Psoas muscle (tissue), 8 donors: ENCODE measurements at places on chromosomes 3 and 15. TPM values are rescaled to one million over a fixed set of nuclear protein-coding genes. Genes with fewer than 3 reads are reported as not detected.

- H3K27ac ChIP-seq, result no peak overlapping the region
- H3K4me1 ChIP-seq, result no peaks in the 10 kb centered on the region
- peaks cover 11% of the 10 kb centered on the region for H3K27me3 ChIP-seq
- no peak for DNase-seq
- H3K4me3 ChIP-seq, result peak overlapping the region; percentile 61
Observed at GRCh38 chr3:71754610-71755253, 1.1 kb downstream of the GPR27 start.

DNA sequence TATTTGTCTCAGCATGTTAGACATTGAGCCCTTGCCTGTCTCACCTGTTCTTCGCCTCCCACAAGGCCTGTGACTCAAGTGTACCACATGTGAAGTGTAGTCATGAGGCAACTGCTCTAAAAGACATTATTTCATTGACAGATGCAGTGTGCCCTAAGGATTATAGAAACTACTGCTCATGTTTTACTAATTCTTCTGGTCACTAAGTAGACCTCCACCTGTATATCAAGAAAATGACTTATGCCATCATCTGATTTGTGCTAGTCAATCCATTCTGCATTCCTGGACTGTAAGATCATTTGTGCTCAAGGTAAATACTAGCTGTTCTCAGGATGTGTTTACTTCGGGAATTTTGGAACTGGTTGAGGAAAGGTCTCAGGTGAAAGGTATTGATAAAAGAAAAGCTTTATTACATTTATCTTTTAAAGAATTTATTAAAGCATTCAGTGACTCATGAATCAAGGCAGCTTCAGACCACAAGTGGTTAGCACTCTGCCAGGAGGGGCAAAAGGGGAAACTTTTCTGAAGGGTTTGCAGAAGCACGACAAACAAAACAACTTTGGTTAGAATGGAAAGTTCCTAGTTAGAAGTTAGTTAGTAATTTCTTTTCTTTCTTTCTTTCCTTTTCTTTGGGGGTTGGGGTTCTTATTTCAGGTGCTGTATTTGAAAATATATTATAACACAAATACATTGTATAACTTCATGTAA is 465.3 kb upstream of the CBLB start:
- no peaks in the 10 kb centered on the region for H3K4me1 ChIP-seq
- no peaks in the 10 kb centered on the region for H3K36me3 ChIP-seq
- no peak overlapping the region for H3K27ac ChIP-seq
- no peak overlapping the region for H3K4me3 ChIP-seq
- no peaks in the 10 kb centered on the region for H3K27me3 ChIP-seq
- no peak for DNase-seq

GRCh38 chr15:89383365-89384175 is 48.9 kb upstream of the POLG start:
- peaks cover 8% of the 10 kb centered on the region for H3K4me1 ChIP-seq
- peaks cover 13% of the 10 kb centered on the region for H3K27me3 ChIP-seq
- H3K36me3 ChIP-seq, result no peaks in the 10 kb centered on the region
- H3K4me3 ChIP-seq, result no peak overlapping the region
- DNase-seq, result no peak

DNA sequence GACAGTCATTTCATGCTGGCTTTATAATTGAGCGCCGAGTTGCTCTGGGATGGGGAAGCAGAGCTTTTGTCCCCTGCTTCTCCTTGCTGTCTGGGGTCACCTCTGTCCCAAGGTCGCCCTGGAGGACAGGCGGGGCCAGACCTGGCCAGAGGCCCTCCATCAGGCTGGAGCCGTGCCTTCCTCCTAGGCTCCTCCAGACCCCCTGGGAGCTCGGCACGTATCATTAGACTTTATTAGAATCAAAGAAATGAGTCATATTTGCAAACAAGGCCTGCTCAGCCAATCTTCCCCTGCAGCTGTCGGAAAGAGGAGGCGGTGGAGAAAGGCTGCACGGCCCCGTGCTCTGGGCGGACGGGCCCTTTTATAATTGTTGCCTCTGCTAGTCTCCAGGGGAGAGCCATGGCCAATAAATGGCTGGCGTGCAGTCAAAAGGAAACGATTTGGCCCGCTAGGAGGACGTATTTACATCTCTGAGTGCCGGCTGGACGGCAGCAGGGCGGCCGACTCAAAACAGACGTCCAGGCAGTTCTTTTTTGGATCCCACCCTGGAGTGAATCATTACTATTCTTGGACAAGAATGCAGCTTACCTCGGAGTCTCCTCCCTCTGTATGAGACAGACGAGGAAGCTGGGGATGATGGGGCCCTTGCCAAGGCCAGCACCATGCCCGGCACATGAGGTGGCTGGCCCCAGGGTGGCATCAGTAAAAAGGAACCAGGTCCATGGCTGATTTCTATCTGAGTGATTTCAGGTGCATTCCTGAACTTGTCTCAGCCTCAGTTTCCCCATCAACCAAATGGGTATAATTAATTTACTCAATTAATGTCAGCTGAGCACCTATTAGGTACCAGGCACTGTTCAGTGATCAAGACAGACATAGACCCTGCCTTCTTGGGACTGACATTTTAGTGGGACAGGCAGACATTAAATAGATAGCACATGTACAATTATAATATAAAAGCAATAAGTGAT is 50.6 kb downstream of the SLC6A6 start:
- H3K27ac ChIP-seq, result peak overlapping the region; percentile 91
- H3K4me3 ChIP-seq, result no peak overlapping the region
- H3K36me3 ChIP-seq, result no peaks in the 10 kb centered on the region
- H3K27me3 ChIP-seq, result no peaks in the 10 kb centered on the region

- no peak for DNase-seq
- H3K36me3 ChIP-seq, result no peaks in the 10 kb centered on the region
- no peaks in the 10 kb centered on the region for H3K4me1 ChIP-seq
- no peak overlapping the region for H3K27ac ChIP-seq
- no peaks in the 10 kb centered on the region for H3K27me3 ChIP-seq
Observed at GRCh38 chr15:83474578-83474977, 27.4 kb downstream of the SH3GL3 start.

- no peak overlapping the region for H3K27ac ChIP-seq
- H3K36me3 ChIP-seq, result no peaks in the 10 kb centered on the region
- H3K4me3 ChIP-seq, result no peak overlapping the region
- H3K27me3 ChIP-seq, result no peaks in the 10 kb centered on the region
- no peak for DNase-seq
- H3K4me1 ChIP-seq, result no peaks in the 10 kb centered on the region
Observed at GRCh38 chr3:11705049-11705448, 61.3 kb upstream of the VGLL4 start.

DNA sequence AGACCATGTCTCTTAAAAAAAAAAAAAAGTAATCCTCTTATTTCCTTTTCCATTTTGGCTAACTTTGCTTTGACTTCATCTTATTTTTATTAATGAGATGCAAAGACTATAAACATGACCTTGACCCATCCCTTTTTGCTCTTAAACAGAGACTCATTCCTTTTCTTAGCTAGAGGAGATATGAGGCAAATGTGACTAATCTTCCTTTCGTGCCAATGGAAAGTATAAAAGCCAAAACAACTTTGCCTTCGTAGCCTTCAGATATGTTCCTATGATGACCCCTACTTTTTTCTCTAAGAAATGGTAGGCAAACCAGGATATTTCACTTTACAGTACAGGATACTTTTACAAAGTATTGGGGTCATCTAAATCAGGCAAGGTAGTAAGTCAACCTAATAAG is 36.9 kb upstream of the GOLGB1 start:
- H3K27ac ChIP-seq, result no peak overlapping the region
- DNase-seq, result no peak
- no peaks in the 10 kb centered on the region for H3K4me1 ChIP-seq
- H3K27me3 ChIP-seq, result no peaks in the 10 kb centered on the region
- H3K4me3 ChIP-seq, result no peak overlapping the region

DNA sequence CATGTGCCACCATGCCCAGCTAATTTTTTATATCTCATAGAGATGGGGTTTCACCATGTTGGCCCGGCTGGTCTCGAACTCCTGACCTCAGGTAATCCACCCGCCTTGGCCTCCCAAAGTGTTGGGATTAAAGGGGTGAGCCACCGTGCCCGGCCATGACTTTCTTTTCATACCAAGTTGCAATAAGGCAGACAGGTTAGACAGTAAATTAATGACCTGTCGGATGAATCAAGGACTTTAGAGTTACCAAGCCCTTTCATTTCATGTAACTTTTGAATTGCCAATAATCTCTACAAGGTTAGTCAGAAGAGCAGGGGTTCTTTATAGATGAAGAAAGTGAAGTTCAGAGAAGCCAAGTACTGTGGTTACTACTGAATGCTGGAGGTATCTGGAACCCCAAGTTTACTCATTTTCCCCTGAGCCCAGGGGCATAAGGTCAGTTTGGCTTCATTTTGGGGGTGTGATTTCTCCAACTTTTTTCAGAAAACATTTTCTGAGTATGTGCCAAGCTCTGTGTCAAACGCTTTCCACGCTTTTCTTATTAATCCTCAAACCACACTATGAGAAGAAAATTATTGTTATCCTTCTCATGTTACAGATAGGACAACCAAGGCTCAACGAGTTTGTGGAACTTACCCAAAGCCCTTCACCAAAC is 11.9 kb downstream of the PRICKLE2 start:
- H3K27ac ChIP-seq, result peak overlapping the region; percentile 63
- no peaks in the 10 kb centered on the region for H3K36me3 ChIP-seq
- DNase-seq, result no peak
- H3K4me3 ChIP-seq, result no peak overlapping the region
- H3K27me3 ChIP-seq, result no peaks in the 10 kb centered on the region
- peaks cover 6% of the 10 kb centered on the region for H3K4me1 ChIP-seq

Gene SERINC4
- 0.57 TPM for polyA plus RNA-seq

Gene ISLR
- 4.1 TPM for polyA plus RNA-seq

Gene ERICH6
- not detected for polyA plus RNA-seq
